Lower leg skin (tissue), 4 donors: ENCODE measurements at places on chromosomes 5 and 9.

DNA sequence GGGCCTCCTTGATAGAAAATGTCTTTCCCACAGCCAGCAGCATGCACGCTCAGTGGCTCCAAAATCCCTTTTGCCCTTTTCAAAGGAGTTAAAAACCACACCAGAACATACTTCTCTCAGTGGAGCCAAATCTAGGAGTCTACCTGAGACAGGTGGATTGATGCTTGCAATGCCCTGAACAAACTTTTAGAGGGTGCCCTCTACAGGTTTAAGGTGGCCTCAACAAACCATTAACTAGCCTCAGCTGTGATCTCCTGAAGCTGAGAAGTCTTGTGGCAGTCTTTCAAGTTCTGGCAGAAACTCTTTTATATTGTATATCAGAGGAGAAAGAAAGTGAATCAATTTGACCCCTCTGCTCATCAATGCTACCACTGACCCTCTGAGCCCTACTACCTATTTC is 125.4 kb downstream of the MED27 start:
- no peak for DNase-seq

- no peak for DNase-seq
These were observed 25.8 kb downstream of the PRRC2B start for GRCh38 chr9:131419716-131420115.

GRCh38 chr9:27204578-27204977 is 92.4 kb downstream of the EQTN start:
- no peak for DNase-seq

- DNase-seq: no peak
These were observed 39.1 kb downstream of the PCDH1 start for GRCh38 chr5:141839015-141839513.

- DNase-seq: no peak
These were observed 28.6 kb downstream of the SLC36A1 start for GRCh38 chr5:151476016-151476415.
